GM23338 (cell line): ENCODE measurements at places on chromosomes 1 and 21.

DNA sequence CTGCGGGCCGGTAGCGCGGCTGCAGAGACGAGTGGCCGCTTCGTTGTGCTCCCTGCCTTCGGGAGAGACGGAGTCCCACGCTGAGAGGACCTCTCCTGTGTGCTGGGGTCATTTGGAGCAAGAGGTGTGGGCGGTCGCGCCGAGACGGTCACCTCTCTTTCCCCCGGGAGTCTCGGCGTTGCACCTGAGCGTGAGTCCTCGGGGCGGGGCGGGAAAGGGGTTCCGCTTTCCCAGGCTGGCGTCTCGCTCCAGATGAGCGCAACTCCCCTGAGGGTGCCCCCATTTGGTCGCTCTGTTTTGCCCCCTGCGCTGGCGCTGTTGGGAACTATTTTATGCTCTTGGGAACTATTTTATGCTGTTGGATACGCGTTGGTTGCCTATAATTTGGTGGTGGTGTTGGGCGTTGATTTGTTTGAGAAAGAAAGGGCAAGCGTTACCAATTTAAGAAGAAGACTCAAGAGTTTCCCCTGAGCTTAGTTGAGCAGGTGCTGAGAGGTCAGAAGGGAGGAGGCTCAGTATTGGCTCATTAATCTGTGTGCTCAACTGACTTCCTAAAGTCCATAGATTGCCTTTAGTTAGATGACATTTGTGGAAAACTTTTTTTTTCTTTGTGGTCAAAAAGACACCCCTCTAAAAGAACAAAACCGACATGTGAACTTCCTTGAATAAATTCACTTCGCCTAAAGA lies 683 bp downstream of the LRRC8B start:
- DNase-seq: peak; percentile 73

GRCh38 chr1:227434808-227435444 lies 116.6 kb upstream of the CDC42BPA start:
- no peak for DNase-seq

DNA sequence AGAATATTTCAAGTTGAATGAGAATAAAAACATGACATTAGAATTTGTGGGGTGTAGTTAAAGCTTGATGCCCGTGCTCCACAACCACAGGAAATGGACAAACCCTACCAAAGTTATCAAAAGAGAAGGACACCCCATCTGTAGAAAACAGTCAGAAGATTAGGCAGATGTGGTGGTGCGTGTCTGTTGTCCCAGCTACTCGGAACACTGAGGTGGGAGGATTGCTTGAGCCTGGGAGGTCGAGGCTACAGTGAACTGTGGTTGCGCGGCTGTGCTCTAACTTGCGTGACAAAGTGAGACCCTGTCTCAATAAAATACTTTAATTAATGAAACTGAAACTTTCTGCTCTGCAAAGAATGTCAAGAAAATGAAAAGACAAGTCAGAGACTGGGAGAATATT lies 1.5 kb upstream of the SPATC1L start:
- DNase-seq: no peak

DNA sequence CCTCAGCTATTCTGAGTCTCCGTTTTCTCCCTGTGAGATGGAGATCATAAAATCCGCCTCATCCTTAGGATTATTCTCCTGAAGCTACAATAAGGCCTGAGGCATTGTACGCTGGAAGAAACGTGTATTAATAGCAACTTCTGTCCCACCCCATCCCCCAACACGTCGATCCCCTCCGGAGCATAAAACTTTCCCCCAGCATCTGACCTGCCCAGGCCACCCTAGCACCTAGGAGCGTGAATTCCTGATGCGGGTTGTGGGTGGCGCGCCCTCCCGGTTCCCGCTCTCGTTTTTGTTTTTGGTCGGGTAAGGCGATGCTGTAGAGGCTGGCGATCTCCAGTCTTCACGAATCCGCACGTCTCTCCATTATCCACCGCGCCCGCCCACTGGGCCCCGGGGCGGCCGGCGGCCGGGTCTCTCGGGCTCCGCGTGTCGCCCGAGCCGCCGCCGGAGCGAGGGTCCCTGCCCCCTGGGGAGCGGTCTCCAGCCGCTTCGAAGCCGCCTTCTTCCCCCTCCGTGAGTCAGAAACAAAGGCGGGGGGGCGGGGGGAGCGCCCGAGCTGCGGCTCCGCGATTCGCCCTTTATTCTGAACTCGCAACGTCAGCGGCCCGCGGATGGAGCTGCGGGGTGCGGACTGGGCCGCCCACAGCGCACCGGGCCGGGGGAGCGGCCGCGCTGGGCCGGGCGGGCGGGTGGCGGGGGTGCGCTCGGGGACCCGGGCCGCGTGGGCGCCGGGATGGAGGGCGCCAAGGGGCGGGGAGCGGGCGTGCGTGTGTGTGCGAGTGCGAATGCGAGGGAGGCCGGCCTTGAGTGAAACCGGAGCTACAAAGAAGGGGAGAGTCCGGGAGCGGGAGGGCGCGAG lies at the start of gene PLEKHO1:
TSS of gene PLEKHO1 (plus strand) at position 646 of the 862 bp plus-strand sequence. CDS start 342 bp downstream, outside the sequence.
- DNase-seq: peak; percentile 71

GRCh38 chr1:24898152-24898908 lies 31.7 kb downstream of the RUNX3 start:
- peak; percentile 80 for DNase-seq

DNA sequence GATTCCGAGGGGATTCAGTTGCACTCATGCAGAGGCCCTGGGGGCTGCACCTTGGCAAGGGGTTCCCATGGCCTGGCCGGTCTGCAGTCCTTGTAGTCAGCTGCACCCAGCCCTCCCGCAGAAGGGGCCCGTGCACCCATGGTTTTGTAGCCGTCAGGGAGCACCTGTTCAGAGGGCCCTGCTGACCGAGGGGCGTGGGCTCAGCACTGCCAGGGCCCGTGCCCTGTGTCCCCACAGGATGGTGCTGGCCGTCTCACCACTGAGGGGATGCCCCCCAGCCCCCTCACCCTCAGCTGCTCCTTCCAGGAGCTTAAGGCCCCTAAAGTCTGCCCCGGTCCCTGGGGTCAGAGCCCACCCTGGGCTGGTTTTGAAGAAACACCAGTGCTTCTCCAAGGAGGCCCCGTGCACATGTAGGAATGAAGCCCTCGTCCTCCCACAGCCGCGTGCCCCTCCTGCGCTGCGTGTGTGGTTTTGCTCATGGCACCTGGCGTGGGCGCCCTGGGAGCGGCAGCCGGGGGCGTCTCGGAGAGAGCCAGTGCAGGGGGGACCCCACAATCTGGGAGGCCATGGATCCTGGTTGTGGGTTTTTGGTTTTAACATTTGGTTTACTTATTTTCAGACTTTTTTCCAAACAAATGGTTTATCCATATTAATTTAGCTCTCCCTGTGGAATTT lies 40.1 kb downstream of the PRKCZ start:
- no peak for DNase-seq

GRCh38 chr1:22531251-22531650 lies 32.0 kb upstream of the EPHA8 start:
- no peak for DNase-seq

DNA sequence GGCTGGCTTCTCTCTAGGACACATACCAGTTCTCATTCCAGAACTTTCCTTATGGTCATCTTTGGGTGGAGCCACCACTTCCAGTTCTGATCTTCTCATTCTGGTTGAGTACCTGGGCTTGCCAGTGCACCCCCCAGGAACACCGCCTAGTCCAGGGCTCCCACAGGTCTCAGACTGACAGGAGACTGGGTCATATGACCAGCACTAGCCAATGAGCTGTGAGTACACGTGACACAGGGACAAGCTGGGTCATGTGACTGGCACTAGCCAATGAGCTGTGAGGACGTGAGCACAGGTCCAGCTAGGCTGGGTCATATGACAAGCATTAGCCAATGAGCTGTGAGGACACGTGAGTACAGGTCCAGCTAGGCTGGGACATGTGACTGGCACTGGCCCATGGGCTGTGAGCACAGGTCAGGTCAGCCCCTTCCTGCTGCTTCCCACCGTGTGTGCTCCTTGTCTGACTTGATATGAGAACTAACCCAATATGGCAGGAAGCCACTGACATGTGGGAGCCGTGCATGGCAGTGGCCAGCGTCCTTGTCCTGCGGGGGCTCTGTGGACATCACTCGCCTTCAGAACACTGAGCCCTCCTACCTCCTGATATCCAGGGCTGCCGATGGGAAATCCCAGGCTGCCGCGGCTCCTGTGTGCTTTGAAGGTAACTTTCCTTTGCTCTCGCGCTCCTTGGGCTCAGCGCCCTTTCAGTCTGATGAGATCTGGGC lies 22.7 kb downstream of the KRTAP10-1 start:
- peak; percentile 55 for DNase-seq

DNA sequence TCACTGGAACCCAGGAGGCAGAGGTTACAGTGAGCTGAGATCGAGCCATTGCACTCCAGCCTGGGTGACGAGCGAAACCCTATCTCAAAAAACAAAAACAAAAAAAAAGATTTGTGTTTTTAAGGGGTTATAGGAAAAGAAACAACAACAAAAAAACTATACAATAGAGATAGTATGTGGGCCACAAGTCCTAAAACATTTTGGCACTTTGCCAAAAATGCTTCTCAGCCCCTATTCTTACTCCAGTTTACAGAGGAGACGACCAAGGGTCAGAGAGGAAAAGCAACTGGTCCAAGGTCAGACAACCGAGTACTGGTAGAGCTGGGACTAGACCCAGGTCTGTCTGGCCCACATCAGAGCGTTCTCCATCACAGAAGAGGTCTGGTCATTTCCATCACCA lies 3.0 kb downstream of the FBXO44 start:
- DNase-seq: no peak

- no peak for DNase-seq
Measured at GRCh38 chr1:186207391-186208085, 167.5 kb downstream of the TPR start.

GRCh38 chr1:62435231-62436038 lies 1.4 kb upstream of the USP1 start:
- peak; percentile 21 for DNase-seq

DNA sequence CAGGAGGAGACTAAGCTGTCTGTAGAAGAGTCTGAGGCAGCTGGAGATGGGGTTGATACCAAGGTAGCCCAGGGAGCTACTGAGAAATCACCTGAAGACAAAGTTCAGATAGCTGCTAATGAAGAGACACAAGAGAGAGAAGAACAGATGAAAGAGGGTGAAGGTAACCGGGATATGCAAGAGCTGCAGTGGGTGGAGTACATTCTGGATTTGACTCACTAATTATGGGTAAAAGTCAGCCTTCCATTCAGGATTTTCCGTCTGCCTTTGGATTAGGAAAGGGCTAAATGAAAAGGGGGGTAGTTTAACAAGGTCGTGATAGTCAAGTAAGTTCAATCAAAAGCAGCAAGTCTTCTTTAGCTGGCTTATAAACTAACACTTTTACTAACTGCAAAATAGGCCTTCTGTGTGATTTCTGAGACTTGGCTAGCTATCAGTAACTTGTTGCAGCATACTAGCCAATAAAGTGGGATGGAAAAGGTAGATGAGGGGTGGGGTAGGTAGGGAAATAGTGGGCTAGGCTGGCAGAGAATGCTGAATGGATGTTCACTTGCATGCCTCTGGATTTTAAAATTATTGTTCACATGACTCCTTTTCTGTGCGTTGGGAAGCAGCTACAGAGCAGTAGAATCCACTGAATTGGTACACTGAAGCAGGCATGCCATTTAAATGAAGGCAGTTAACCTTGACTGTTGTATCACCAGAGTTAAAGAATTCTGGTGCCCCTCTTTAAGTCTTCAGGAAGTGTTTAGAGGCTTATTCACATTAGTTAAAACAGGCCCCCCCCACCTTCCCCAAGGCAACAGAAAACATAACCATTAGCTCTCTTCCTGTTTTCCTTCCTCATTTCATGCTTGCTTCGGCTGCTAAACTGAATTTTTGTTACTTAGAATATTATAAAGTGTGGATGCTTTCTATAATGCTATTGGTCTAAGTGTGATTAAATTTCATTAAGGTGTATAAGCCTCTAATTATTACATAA lies 15.4 kb downstream of the CCDC17 start:
- DNase-seq: no peak
